ENCODE measurements at places on chromosomes 11 and 22. TPM values are rescaled to one million over a fixed set of nuclear protein-coding genes. Genes with fewer than 3 reads are reported as not detected.
A peak's percentile ranks its signal among the peaks of the same experiment; 100 is the strongest.

Gene C11orf65
- total RNA-seq = not detected

GRCh38 chr11:64600281-64600992 lies 9.4 kb downstream of the SLC22A12 start:
- no peak for DNase-seq

Gene SMC1B
- not detected for total RNA-seq

DNA sequence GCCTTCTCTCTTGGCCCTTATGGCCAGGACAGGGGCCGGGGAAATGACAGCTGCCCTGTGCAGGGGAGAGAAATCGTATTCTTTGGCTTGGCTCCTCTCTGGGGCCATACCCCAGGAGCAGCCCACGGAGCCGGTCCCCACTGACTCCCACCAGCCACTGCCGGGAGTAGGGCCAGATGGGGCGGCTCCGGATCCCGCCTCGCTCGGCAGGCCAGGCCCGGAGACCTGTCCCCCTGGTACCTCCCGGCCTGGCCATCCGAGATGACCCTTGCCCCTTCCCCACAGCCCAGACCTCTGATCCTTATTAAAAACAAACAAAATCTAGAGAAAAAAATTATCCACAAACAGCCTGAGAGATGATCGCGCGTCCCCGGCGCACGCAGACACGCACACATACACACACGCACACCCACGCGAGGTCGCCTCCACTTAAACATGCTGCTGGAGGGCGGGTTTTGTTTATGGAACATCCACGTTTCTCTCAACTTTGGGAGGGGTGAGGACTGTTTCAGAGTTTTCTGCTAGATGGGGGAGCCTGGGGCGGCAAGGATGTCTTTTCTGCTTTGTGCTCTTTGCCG lies 59.1 kb downstream of the IGLL1 start:
- DNase-seq = no peak

DNA sequence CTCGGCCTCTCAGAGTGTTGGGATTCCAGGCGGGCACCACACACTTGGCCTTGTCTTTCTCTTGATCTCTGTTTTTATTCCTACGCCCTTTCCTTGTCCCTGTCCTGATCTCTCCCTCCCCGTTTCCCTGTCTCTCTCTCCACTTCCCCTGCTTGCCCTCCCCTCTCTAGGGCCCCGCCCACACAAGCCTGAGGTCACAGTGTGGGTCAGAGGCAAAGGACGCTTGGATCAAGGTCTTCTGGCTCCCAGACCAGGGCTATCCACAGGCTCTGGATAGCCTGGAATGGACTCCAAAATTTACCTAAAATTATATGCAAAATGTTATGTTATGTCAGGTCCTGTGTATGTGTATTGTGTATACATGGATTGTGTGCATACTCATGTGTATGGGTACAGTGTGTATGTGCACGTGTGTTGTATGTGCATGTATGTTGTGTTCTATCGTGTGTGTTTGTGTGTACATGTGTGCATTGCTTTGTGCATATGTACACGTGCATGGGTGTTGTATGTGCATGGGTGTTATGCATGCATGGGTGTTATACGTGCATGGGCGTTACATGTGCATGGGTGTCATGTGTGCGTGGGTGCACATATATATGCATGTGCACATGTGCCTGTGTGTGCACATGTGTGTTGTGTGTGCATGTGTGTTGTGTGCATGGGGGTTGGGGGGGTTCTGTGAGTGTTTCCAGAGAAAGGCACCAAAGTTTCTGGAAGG lies 38.3 kb downstream of the TP53I11 start:
- no peak for DNase-seq

Gene CST6
- 140 TPM for total RNA-seq

- peak; percentile 41 for DNase-seq
Measured at GRCh38 chr11:126426820-126427749, 71.6 kb downstream of the ST3GAL4 start.

Gene SLC6A5
- not detected for total RNA-seq

- DNase-seq = no peak
Measured at GRCh38 chr22:46749682-46750529, 11.9 kb upstream of the CERK start.

Gene TRIM5
- total RNA-seq = 37.2 TPM

Gene ZPR1
- 54.7 TPM for total RNA-seq

DNA sequence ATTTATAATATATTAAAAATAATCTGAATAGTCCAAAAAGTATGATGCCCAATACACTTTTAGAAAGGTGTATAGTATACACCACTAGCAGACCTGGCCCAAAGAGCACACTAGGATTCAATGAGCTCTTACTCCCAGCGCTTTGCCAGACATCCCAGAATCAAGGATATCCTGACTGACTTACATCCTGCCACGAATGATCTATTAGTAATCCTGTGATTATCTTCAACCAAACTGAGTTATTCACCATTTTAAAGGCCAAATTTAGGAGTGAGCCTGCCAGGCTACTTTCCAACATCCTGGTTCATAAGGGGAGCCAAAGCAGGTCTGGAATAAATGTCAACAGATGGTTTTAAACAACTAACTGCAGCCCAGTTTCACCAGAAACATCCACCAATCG lies 60.8 kb upstream of the FAM181B start:
- no peak for DNase-seq

Gene CD44
- total RNA-seq = 461 TPM

GRCh38 chr22:46971099-46971763 lies 208.8 kb downstream of the TBC1D22A start:
- no peak for DNase-seq

- DNase-seq = no peak
Measured at GRCh38 chr11:35139722-35140282, 831 bp downstream of the CD44 start.

- no peak for DNase-seq
Measured at GRCh38 chr11:88151709-88152265, 23.5 kb downstream of the RAB38 start.

- DNase-seq = no peak
Measured at GRCh38 chr11:639332-639955, 2.4 kb downstream of the DRD4 start.

- DNase-seq = no peak
Measured at GRCh38 chr11:70402016-70402415, 3.7 kb downstream of the CTTN start.

Gene SHISAL1
- total RNA-seq = 0.05 TPM

- DNase-seq = no peak
Measured at GRCh38 chr11:67556244-67556643, 27.4 kb upstream of the GSTP1 start.

Gene SYT9
- total RNA-seq = not detected

- no peak for DNase-seq
Measured at GRCh38 chr22:47645450-47645914, 883.0 kb downstream of the TBC1D22A start.

DNA sequence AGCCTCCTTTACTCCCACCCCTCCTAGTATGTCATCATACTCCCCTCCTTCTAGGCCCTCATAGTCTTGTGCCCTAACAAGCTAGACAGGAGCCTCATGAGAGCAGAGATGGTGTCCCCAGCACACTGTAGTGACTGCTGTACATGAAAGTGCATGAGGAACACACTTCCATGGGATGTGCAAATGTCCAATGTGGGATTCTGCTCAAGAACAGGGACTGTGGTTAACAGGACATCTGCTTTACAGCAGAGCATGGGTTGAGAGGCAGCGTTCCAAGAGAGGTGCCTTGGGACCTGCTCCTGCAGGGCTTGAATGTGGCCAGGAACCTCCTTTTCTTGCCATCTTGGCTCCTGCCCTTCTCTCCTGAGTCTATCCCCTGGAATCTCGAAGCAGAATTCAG lies 45.3 kb downstream of the HIRA start:
- no peak for DNase-seq

Gene KDM4D
- total RNA-seq = 1.6 TPM

DNA sequence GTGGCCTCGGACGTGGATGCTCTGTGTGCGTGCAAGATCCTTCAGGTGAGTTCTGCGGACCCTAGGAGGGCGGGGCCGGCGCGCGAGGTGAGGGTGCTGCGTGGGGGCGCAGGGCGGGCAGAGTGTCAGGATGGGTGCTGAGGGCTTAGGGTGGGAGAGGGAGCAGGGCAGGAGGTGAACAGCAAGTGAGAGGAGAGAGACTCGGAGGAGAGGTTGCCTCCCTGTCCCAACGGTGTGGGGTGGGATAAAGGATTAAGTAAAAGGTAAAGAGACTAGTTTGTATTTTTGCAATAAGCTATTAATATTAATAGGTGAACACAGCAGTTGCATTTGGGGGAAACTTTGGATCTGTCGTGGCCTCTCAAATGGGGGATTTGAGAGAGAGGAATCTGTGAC lies 451 bp downstream of the CDC45 start:
- DNase-seq = no peak

DNA sequence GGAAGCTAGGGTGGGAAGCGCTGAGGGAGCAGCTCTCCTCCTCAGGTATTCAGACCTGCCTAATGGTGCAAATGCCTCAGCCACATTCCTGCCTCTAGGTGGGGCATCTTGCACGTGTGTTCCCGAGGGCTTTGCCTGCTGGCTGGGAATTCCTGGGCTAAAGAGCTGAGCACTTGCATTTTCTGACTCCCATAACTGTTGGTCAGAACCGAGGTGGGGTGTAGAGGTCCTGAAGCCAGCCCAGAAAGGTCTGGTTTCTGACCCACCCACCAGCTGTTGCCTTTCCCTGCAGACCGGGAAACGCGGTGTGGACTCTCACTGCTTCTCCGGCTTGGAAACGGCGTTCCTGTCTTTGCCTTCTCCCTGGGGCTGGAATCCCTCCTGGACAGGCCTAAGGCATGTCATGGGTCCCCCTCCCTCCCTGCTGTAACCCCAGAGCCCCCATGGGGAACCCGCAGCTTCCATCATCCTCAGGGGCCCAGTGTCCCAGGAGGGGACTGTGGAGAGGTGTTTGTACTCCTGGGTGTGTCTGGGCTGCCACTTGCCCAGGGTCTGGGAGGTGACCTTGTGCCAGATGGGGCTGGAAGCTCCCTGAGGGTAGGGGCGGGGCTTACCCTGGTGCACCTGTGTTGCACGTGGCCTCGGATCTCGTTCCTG lies 24.0 kb upstream of the SMIM38 start:
- DNase-seq = peak; percentile 79

Gene MAPK8IP1
- 1.4 TPM for total RNA-seq
